ENCODE measurements at places on chromosomes 12 and 14. TPM values are rescaled to one million over a fixed set of nuclear protein-coding genes. Genes with fewer than 3 reads are reported as not detected.
A peak's percentile ranks its signal among the peaks of the same experiment; 100 is the strongest.

- no peak for DNase-seq
- H3K36me3 ChIP-seq, result no peaks in the 10 kb centered on the region
- no peaks in the 10 kb centered on the region for H3K27me3 ChIP-seq
- H3K4me1 ChIP-seq, result peaks cover 8% of the 10 kb centered on the region
- no peak overlapping the region for H3K27ac ChIP-seq
- no peak overlapping the region for H3K4me3 ChIP-seq
These were observed 180.2 kb downstream of the TMTC2 start for GRCh38 chr12:82866946-82867345.

DNA sequence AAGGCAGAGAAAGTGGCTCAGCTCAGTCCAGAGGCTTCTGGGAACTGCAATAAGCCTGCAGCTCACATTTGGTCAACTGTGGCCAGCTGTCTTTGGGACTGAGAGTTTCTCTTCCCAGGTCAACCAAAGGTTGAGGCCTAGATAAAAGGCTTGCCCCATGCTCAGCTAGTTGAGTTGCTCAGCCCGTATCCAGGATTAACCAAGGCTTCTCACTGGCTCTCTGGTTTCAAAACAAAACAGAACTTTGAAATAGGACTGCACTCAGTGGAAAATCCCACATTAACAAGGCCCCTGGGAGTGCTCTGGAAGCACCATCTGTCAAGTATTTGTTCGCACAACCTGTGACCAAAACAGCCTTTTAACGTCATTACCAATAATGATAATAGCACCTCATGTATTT is 40.3 kb upstream of the NUAK1 start:
- H3K4me1 ChIP-seq, result no peaks in the 10 kb centered on the region
- no peaks in the 10 kb centered on the region for H3K36me3 ChIP-seq
- DNase-seq, result no peak
- H3K27me3 ChIP-seq, result no peaks in the 10 kb centered on the region
- no peak overlapping the region for H3K4me3 ChIP-seq

Gene NGB
- total RNA-seq, result 0.24 TPM

GRCh38 chr14:92475451-92476187 is 38.0 kb upstream of the RIN3 start:
- no peak overlapping the region for H3K4me3 ChIP-seq
- no peak overlapping the region for H3K27ac ChIP-seq
- no peaks in the 10 kb centered on the region for H3K27me3 ChIP-seq
- no peak for DNase-seq
- no peaks in the 10 kb centered on the region for H3K4me1 ChIP-seq

Gene TAPBPL
- 17.5 TPM for total RNA-seq

GRCh38 chr12:69415471-69416275 is 54.5 kb upstream of the FRS2 start:
- H3K27me3 ChIP-seq, result no peaks in the 10 kb centered on the region
- H3K4me1 ChIP-seq, result no peaks in the 10 kb centered on the region
- no peak overlapping the region for H3K4me3 ChIP-seq
- H3K27ac ChIP-seq, result no peak overlapping the region
- no peaks in the 10 kb centered on the region for H3K36me3 ChIP-seq
- DNase-seq, result peak; percentile 30

Gene CLEC4C
- not detected for total RNA-seq

Gene HRK
- 0.04 TPM for total RNA-seq

Gene POU6F1
- 4.9 TPM for total RNA-seq

DNA sequence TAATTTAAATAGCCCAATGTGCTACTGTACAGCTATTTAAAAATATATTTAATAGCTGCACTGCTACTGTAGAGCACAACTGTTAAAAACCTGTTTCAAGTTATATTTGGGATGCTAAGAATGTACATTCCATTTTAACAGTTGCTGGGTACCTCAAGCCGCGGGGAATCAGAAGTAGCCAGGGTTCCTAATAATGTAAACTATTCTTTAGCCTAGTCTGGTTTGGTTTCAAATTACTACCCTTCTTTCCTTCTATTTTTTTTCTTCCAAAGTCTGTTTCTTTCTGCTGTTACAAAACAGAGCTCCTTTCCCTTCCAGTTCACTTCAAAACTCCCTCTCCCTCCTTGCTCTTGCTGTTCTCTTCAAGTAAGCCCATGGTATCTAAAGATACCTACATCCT is 21.3 kb downstream of the SCAF11 start:
- no peak overlapping the region for H3K27ac ChIP-seq
- H3K4me1 ChIP-seq, result peaks cover 24% of the 10 kb centered on the region
- no peak overlapping the region for H3K4me3 ChIP-seq
- no peak for DNase-seq

DNA sequence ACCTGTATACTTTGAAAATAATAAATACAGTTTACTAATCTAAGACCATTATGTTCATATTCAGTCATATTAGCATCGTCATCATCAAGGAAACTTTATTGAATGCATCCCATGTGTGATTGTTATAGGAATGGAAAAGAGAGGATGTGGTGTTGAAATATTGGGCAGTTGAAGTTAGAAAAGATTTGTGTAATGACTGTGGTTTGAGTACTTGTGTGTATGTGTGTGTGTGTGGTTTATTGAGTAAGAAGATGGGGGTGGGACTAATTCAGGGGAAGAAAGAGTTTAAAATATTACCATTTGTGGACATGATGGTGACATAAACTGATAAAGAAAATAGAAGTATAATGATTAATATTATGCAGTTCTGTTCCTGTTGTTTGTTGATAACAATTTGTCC is 238.7 kb upstream of the SEL1L start:
- no peaks in the 10 kb centered on the region for H3K4me1 ChIP-seq
- no peaks in the 10 kb centered on the region for H3K27me3 ChIP-seq
- no peak for DNase-seq
- H3K4me3 ChIP-seq, result no peak overlapping the region
- no peak overlapping the region for H3K27ac ChIP-seq

DNA sequence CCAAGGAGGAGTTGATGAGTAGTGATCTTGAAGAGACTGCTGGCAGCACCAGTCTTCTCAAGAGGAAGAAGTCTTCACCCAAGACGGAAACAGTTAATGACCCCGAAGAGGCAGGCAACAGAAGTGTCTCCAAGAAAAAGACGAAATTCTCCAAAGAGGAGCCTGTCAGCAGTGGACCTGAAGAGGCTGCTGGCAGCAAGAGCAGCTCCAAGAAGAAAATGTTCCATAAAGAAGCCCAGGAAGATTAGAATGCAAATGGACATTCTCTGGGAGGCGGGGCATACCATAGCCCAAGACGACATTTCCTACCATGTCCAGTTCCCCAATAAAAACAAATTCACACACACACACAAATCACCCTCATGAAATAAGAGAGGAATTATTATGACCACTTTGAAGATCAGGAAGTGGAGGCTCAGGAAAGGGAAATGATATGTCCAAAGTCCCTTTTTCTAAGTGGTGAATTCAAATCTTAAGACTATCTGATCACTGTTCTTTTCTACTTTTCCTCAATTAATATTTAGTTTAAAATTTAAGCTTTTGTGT is 131.8 kb downstream of the PAWR start:
- peaks cover 12% of the 10 kb centered on the region for H3K4me1 ChIP-seq
- H3K4me3 ChIP-seq, result no peak overlapping the region
- no peak for DNase-seq
- H3K27ac ChIP-seq, result no peak overlapping the region

DNA sequence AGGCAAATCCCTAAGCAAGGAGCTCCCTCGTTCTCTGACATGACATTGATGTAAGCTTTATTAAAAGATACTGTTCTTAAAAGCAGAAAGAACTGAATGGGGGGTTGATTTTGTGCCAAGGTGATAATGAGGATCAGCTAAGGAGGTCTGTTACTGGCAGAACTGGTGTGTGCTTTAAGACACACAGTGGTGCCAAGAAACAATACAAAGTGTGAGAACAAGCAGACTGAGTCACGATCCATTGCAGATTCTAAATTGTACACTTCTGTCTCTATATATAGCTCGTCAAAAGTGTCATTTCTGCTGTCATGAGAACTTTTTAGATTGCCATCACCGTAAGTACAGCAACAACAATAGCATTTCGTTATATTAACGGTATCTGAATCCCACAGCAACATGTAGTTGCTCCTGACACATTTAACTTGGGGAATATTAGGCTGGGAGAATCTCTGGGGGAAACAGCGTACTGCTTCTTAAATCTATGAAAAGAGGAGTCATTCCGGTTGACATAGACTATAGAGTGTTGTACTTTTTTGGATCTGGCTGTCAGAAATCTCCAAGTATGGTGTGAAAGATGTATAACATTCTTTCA is 151.3 kb upstream of the PRKD1 start:
- H3K4me1 ChIP-seq, result no peaks in the 10 kb centered on the region
- no peak overlapping the region for H3K4me3 ChIP-seq
- DNase-seq, result no peak
- no peak overlapping the region for H3K27ac ChIP-seq
- H3K27me3 ChIP-seq, result no peaks in the 10 kb centered on the region
- no peaks in the 10 kb centered on the region for H3K36me3 ChIP-seq
